T-helper 1 cell (primary cell): ENCODE measurements at places on chromosomes 3 and 15.

DNA sequence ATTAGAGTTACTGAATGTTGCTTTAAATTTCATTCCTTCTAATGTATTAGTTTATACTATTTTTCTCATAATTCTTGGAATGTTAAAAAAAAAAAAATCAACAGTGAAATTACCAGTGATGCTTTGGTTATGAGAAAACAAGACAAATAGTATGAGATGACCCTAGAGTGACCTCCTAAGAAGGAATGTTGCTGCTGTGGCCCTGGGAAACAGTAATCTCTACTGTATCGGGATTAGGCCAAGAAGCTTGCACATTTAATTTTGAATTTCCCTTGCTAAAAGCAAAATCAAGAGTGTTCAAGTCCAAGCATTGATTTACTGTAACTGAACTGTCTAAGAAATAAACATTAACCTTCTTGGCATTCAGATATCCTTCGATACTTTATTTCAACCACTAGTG is 18.1 kb downstream of the TOPBP1 start:
- no peak for DNase-seq

DNA sequence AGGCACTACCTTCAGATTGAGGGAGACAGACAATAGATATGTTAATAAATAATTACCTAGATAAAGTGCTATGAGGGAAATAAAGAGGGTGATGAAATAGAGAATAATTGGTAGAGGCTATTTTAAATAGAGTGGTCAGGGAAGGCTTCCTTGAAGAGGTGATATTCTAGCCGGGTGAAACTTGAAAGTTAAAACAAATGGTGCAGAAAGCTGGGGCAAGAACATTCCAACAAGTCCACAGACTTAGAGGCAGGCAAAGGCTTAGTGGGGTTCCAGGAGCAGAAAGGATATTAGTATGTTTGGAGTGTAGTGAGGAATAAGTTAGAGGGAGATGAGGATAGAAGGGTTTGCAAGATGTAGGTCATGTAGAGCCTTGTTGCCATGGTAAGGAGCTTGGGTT is 10.1 kb downstream of the HACD3 start:
- no peak for DNase-seq

GRCh38 chr15:94066046-94066445 is 165.3 kb upstream of the MCTP2 start:
- no peak for DNase-seq

- DNase-seq = peak; percentile 25
Measured at GRCh38 chr3:35908366-35909232, 269.3 kb downstream of the ARPP21 start.

DNA sequence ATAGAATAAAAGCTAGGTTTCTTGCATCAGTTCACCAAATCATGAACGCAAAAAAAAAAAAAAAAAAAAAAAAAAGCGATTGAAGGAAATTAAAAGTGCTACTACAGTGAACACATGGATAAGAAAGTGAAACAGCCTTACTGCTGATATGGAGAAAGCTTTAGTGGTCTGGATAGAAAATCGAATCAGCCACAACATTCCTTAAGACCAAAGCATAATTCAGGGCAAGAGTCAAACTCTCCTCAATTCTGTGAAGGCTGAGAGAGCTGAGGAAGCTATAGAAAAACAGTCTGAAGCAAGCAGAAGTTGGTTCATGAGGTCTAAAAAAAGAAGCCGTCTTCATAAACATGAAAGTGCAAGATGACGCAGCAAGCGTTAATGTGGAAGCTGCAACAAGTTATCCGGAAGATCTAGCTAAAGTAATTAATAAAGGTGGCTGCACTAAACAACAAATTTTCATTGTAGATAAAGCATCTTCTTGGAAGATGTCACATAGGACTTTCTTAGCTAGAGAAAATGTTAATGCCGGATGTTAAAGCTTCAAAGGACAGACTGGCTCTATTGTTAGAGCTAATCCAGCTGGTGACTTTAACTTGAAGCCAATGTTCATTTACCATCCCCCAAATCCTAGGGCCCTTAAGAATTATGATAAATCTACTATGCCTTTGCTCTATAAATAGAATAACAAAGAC is 19.2 kb downstream of the P3H2 start:
- DNase-seq = no peak

- DNase-seq = no peak
Measured at GRCh38 chr3:195892105-195893043, 16.0 kb downstream of the TNK2 start.

- no peak for DNase-seq
Measured at GRCh38 chr3:107206141-107206540, 171.1 kb upstream of the CCDC54 start.

DNA sequence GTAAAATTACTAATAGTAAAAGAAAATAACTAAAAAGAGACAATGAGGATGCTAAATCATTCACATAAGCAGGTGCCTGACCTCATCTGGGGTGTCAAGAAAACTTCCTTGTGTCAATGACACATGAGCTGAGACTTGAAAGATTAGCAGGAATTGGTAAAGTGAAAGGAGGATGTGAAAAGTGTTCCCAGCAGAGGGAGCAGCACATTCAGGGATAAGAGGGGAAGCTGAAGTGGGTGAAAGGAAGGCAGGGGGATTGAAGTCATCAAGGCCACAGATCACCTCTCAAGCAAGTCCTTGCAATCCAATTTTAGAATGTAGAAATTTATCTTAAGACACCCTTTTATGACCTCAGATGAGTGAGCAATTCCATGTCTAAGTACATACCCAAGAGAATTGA is 60.2 kb upstream of the ACP3 start:
- DNase-seq = no peak

- DNase-seq = no peak
Measured at GRCh38 chr15:87623832-87624231, 632.7 kb downstream of the NTRK3 start.

DNA sequence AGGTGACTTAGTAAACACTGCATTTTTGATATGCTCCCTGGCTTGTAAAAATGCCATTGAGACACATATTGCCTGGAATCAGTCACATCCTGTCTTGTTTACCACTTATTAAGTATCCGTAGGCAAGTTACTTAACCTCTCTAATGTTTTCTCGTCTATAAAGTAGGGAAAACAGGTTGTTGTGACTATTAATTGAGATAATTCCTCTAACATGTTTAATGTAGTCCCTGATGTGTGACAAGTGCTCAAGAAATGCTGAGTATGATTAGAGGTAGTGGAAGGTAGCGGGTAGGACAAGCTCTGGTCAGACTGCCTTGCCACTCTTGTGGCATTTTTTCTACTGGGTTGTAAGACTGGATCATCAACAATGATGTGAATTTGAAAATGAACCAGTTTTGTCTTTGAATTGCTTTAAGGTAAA is 54.1 kb downstream of the NFKBIZ start:
- no peak for DNase-seq

DNA sequence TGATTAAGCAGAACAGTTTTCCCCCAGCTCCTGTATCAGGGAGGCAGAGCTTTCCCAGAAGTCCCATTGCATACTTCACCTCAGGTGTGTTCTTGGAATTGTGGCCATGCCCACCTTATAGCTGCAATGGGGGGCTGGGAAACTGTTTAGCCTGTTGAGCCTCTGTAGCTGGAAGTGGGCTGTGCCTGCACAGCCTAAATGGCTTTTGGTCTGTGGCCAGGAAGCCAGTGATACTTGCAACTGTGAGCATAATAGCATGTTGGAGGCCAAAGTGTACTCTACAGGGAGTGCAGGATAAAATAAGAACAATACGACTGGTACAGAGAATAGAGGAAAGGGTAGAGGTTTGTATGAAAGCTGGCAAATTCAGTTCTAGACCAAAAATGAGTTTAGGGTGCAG is 248.5 kb downstream of the PTPRG start:
- no peak for DNase-seq

DNA sequence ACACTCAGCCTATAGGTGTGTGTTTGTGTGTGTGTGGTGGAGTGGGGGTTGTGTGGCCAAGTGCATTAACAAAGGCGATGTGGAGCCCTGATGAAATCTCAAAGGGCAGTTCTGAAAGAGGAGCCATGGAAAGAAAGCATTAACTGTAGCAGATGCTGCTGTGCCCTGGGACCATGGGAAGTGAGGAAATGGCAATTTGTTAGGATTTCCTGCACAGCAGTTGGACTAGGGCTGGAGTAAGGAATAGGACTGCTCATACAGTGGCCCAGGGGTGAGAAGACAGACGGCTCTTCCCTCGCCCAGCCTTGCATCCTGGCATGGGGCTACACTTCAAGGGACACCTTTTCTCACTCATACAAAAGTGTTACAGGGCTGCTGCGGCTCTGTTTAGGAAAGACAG is 12.3 kb upstream of the ZBTB38 start:
- no peak for DNase-seq

DNA sequence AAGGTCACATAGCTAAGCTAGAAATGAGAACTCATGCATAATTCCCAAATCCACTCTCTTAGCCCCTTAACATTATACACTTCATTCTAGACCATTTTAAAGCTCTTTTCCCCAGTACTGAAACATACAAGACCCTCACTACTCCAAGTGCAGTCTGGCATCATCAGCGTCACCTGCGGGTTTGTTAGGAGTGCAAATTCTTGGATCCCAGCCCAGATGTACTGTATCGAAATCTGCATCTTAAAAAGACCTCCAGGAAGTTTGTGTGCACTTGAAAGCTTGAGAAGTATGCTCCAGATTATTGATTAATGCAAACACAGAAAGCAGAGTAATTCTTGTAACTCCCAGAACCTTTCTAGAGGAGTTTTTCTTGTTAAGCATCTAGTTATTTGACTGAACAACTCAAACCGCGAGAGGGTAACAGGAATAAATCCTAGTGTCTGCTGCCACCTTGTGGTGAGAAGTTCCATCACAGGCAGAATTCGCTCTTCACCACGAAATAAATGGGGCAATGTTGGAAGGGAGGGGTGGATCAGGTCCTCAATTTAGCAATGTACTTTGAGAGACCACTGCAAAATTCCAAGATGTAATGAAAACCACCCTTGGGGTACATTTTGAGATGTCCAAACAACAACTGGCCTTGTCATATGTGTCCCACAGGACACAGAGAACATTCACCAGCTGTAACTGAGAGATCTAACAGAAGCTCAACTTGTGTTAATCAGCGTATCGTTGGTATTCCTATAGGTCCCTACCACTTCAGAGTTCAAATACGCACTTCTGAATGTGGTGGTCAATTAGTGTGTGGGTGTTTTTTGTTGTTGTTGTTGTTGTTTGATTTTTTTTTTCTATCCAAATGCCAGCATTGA is 583 bp upstream of the C3orf49 start:
- DNase-seq = peak; percentile 53

GRCh38 chr3:13053420-13053819 is 19.8 kb downstream of the IQSEC1 start:
- no peak for DNase-seq

- DNase-seq = no peak
Measured at GRCh38 chr3:108461661-108462111, 48.7 kb downstream of the MYH15 start.

GRCh38 chr3:133592843-133593242 is 19.4 kb downstream of the CDV3 start:
- no peak for DNase-seq

DNA sequence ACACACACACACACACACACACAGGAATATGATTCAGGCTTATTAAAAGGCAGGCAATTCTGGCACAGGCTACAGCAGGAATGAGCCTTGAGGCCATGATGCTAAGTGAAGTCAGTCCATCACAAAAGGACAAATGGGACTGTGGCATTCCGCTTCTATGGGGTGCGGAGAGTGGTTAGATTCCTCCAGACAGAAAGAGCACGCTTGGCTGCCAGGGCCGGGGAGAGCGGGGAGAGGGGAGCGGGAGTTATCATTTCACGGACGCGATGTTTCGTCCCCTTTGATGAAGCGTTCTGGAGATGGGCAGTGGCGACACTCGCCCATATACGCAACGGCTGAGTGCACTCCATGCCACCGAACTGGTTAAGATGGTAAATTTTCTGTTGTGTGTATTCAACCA is 58.5 kb upstream of the FAM174B start:
- DNase-seq = no peak

- DNase-seq = no peak
Measured at GRCh38 chr3:127264794-127265514, 22.9 kb downstream of the PRR20G start.

DNA sequence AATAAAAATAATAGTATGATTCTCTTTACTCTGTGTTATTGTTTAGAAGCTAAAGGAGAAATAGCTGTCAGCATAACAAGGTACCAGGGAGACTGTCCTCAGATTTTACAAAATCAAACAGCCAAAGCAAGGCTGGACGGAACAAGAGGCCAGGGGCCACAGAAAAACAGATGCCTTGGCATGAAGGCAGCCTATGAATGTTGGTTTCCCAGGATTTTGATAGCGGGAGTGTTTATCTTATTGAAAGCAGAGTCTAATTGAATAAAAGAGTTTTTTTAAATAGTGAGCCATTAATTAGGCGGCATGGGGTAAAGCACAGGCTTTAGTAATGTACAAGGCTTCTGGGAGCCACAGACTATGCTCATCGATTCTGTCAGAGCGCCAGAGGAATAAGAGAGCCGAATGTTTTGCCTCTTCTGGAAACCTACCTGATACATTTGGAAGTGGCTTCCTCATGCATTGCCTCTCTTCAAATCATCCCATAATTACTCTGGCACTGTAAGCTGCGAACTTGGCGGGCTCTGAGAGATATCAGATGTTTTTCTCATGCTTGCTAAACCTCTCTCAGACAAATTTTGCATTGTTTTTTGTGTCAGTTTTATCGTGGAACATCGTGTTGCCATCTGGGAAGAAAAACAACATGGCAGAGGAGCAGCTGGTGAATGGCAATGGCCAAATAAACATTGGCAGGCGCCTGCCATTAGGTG is 30.4 kb upstream of the TMCO5A start:
- no peak for DNase-seq

- DNase-seq = no peak
Measured at GRCh38 chr3:80233576-80233975, 465.8 kb upstream of the ROBO1 start.

DNA sequence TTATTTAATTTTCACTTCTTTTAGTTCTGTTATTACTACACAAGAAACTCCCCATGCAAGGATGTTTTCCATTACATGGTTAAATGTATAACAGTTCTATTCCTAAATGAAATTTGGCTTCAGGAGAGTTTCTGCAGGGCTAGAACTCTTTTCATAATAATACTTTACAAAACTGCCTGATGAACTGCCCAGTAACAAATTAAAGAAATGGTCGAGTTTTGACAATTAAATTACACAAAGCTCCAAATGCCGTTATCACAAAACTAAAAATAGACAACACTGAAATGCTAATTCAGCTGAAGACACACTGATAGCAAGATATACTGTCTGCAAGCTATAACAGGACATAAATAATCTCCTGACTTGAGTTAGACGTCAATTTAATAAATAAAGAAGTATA is 435.2 kb upstream of the CCDC54 start:
- no peak for DNase-seq

DNA sequence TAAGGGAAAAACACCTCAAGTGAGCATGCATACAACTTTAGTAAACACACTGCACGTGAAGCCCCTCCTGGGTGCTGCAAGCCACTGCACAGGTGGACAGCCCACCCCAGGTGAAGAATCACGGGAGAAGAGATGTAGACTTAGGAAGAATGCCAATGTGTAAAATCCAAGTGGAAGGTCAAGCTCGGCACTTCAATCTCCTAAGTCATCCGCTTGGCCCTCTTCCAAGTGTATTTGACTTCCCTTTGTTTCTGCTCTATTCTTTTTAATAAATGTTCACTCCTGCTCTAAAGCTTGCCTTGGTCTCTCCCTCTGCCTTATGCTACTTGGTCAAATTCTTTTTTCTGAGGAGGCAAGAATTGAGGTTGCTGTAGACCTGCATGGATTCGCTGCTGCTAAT is 316.6 kb downstream of the EDEM1 start:
- no peak for DNase-seq
